ENCODE measurements at places on chromosomes 2 and 18. TPM values are rescaled to one million over a fixed set of nuclear protein-coding genes. Genes with fewer than 3 reads are reported as not detected.

The BCL2 gene
- total RNA-seq, result 0.79 TPM

The MYO1B gene
- total RNA-seq, result 82.7 TPM

The TMEM247 gene
- not detected for total RNA-seq

The AQP4 gene
- total RNA-seq, result not detected

The CNDP1 gene
- not detected for total RNA-seq

The COL6A3 gene
- total RNA-seq, result 0.09 TPM

The COL3A1 gene
- total RNA-seq, result 0.25 TPM

The CHRNA1 gene
- not detected for total RNA-seq

The SOX11 gene
- not detected for total RNA-seq

The POU3F3 gene
- total RNA-seq, result not detected

The APLF gene
- total RNA-seq, result 1.0 TPM

The SERPINB4 gene
- total RNA-seq, result 0.16 TPM

The ZC3H8 gene
- 15.8 TPM for total RNA-seq

The TMEM163 gene
- total RNA-seq, result 0.12 TPM

The PAIP2B gene
- 0.36 TPM for total RNA-seq

The POTEC gene
- not detected for total RNA-seq

The DYSF gene
- 1.2 TPM for total RNA-seq

The ZNF513 gene
- 11.6 TPM for total RNA-seq

The CIB4 gene
- 0.16 TPM for total RNA-seq

The C2orf78 gene
- total RNA-seq, result not detected

The VWC2L gene
- total RNA-seq, result not detected

The ERMN gene
- total RNA-seq, result not detected

The ARHGEF4 gene
- total RNA-seq, result 7.7 TPM

The TSPYL6 gene
- total RNA-seq, result not detected

The DLX1 gene
- total RNA-seq, result 3.9 TPM

The NEB gene
- total RNA-seq, result 0.18 TPM

The POTEJ gene
- not detected for total RNA-seq

The CERKL gene
- total RNA-seq, result 0.30 TPM

The PRSS56 gene
- 0.16 TPM for total RNA-seq

The BARD1 gene
- total RNA-seq, result 9.3 TPM

The STPG4 gene
- total RNA-seq, result not detected

The DNAJC5G gene
- not detected for total RNA-seq

The CLIP4 gene
- total RNA-seq, result 30.0 TPM

The UBR3 gene
- 10.0 TPM for total RNA-seq

The LRRTM1 gene
- not detected for total RNA-seq

The ACMSD gene
- total RNA-seq, result not detected

The CPO gene
- not detected for total RNA-seq

The LBX2 gene
- total RNA-seq, result 4.6 TPM

The ANKRD30B gene
- total RNA-seq, result not detected

The SNORC gene
- total RNA-seq, result 8.3 TPM

The TMEM17 gene
- total RNA-seq, result 5.7 TPM

The ACYP2 gene
- total RNA-seq, result 7.8 TPM

The SERPINB13 gene
- not detected for total RNA-seq

The FAM228B gene
- 2.0 TPM for total RNA-seq

The RRM2 gene
- 244 TPM for total RNA-seq

The TLX2 gene
- total RNA-seq, result 0.30 TPM

The DSG1 gene
- not detected for total RNA-seq

Data from A549 treated with DMSO at 1 μM for 4 hours (cell line).